ENCODE measurements at places on chromosomes 12 and 14.

DNA sequence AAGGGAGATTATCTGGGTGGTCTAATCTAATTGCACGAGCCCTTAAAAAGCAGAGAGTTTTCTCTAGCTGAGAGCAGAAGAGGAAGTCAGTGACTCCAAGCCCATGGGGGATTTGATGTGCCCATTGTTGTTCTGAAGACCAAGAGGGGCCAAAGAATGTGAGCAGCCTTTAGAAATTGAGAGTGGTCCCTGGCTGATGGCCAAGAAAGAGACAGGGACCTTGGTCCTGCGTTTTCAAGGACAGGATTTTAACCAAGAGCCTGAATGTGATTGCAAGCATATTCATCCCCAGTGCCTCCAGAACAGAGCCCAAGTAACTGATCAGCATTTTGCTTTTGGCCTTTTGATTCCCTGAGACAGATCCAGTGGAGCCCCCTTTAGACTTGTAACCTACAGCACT is 1353.9 kb downstream of the AACS start:
- DNase-seq, result no peak

DNA sequence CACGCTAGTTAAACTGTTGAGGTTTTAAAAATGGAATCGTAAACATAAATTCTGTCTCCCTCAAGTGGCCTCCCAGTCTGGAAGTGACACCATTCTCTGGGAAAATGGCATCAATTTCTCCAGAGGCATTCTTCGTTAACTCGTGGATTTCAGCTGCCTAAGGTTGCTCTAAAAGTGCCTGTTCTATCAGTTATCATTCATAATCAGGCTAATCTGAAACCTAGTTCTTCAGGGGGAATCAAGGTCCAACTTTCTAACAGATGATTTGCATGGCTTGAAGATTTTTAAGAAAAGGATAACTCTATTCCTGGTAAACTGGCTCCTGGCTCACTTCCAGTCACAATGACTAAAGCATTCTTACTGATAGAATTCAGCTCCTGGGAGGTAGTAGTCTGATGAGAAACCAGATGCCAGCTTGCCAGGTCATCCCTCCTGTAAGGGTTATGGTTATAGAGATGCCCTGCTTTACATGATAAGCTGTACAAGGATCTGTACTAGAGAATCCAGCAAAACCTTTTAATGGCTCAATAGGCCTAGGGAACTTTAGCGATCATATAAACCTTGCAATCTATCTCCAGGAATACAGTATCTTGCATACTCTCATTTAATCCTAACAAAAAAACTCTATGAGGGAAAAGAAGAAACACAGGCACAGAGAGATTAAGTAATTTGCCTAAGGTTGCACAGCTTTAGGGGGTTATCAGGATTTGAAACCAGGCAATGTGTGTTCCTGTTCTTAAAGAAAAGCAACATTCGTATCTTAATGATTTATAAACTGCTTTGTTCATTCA is 1.5 kb downstream of the L3HYPDH start:
- DNase-seq, result no peak

- DNase-seq, result no peak
Observed at GRCh38 chr12:123998991-123999359, 26.0 kb downstream of the ZNF664 start.

GRCh38 chr12:57479376-57480115 is at the start of gene ARHGAP9:
TSS of gene ARHGAP9 (minus strand) at chr12:57479866. CDS start at chr12:57479406, 460 bp downstream.
- no peak for DNase-seq

DNA sequence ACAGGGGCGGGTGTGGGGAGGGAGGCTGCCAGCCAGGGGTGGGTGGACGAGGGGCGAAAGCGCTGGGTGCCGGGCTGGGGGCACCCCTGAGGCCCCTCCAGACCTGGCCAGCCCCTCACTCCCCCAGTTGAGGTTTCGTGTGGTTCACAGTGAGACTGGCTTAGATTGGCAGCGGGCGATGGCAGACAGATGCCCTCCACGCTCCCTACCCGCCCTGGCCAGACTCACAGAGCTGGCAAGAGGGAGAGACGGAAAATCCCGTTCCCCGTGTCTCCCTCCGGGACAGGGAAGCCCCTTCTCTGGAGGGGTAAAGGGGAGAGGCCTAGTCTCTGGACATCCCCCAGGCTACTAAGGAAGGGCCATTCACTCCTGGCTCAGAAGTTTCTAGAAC is 33.2 kb upstream of the VPS37B start:
- no peak for DNase-seq

DNA sequence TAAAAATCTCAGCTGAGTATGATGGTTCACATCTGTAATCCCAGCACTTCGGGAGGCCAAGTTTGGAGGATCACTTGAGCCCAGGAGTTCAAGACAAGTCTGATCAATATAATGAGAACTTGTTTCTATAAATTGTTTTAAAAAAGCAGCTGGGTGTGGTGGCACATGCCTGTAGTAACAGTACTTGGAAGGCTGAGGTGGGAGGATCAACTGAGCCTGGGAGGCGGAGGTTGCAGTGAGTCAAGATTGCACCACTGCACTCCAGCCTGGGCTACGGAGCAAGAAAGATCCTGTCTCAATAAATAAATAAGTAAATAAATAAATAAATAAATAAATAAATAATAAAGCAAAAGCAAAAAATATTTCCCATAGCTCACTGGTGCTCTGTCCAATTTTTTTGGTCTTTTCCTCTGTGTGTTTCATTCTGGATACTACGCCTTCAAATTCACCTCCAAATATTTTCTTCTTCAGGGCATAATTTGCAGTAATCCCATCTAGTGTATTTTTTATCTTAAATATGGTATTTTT is 32.7 kb upstream of the SNX6 start:
- DNase-seq, result no peak

Measured in HL-60 (cell line).